Progenitor cell of endocrine pancreas (in vitro differentiated cells): ENCODE measurements at places on chromosomes 4 and X. TPM values are rescaled to one million over a fixed set of nuclear protein-coding genes. Genes with fewer than 3 reads are reported as not detected.

PAK3 gene
- 16.8 and 18.4 TPM in 2 replicates for total RNA-seq

SEC24B gene
- 39.7 and 40.3 TPM in 2 replicates for total RNA-seq

DNA sequence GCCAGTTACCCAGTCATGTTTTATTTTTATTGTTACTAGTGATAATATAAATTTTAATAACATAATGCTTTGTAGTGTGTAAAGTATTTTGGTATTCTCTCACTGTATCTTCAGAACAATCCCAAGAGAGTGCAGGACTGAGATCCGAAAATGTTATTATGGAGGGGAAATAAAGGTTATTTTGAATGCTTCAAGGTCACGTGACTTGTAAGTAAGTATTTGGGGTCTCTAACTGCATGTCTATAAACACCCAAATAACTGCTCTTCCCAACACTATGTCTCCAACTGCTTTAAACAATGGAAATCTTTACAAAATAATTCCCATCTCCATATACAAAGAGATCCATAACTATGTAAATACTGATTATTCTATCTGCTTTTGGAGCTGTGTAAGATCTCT, 302.2 kb downstream of the LDB2 start:
- DNase-seq = no peak

DNA sequence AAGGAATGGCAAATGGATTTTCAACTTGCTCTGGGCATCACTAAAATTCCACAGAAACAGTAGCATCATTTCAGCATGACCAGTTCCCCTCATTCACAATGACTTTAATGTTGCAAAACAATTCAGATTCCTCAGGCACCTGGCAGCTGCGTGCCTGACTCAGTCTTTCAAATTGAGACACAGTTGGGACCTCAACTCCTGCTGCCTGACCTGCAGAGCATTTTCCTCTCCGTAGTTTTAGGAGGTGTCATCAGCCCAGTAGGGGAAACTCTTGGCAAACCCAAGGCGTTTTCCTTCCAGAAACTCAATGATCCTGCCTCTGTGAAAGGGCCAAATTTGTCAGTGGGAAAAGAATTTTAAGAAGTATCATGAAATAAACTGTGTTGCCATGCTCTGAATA, 388.9 kb downstream of the SPRY1 start:
- no peak for DNase-seq

DNA sequence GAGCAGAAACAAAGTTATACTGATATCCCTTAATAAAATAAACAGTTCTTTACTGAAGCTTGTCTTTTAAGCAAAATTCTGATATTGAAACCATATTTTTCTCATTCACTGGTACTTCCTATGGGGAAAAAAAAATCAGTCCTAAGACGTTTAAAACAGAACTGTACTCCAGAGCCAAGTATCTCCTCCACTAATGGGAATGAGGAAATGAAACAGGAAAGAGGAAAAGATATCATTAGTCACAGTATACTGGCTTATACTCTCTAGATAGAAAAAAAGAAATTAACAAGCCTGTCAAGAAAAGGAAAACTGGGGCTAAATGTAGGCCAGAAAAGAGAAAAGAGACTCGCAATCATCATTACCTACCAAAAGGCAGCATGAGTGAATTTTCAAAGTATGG, 252.7 kb downstream of the CENPC start:
- no peak for DNase-seq

GRCh38 chr4:178003098-178003657, 560.9 kb upstream of the AGA start:
- DNase-seq = no peak
